Breast epithelium (tissue), 4 donors: ENCODE measurements at places on chromosomes 3 and 15. TPM values are rescaled to one million over a fixed set of nuclear protein-coding genes. Genes with fewer than 3 reads are reported as not detected.
A peak's percentile ranks its signal among the peaks of the same experiment; 100 is the strongest.

Gene DZIP1L
- total RNA-seq = 25.3 TPM

Gene SOX14
- total RNA-seq = not detected

Gene PRR20G
- not detected for total RNA-seq

Gene RPP25
- total RNA-seq = 13.1 TPM

Gene CSTA
- 9.1 TPM for total RNA-seq

Gene PAQR5
- 2.0 TPM for total RNA-seq

- DNase-seq = peak; percentile 78
Observed at GRCh38 chr3:42032693-42033349, 58.3 kb upstream of the TRAK1 start.

DNA sequence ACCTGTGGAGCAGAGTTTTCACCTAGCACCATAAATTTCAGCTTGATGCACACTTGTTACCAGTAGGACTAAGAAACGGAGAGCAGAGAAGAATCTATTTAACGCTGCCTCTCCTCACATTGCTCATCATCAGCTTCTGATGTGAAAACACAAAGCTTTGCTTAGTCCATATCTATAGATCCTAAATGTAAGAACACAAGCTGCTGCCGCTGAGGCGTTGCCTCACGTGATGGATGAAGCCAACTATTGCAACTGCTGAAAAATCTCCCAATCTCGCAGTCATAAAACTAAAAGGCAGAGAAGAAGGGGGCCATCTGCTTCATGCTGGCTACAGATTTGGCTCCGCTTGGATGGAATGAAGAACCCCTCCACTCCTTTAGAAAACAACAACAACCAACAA lies 42.7 kb downstream of the CADPS start:
- no peak for DNase-seq

DNA sequence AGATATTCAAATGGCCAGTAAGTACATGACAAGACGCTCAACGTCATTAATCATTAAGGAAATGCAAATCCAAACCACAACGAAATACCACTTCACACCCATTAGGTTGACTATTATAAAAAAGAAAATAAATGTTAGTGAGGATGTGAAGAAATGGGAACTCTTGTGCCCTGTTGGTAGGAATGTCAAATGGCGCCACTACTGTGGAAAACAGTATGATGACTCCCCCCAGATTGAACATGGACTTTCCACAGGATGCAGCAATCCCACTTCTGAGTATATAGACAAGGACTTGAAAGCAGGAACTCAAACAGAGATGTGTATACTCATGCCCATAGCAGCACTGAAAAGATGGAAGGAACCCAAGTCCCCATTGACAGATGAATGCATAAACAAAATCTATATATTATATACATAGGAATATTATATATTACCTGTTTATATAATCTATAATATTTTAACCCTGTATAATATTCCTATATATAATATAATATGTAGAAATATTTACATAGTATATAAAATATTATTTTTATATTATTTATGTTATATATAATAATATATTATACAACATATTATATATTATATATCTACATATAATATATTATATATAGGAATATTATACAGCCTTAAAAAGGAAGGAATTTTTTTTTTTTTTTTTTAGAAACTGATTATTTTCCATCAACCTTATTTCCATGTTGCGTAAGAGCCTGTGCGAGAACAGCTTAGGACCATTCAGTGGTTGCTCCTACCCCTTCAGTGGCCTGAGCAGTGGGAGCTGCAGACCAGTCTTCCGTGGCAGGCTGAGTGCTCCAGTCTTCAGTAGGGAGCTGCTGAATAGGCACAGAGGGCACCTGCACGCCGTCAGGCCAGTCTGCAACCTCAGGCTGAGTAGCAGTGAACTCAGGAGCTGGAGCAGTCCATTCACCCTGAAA lies 17.6 kb upstream of the PIGZ start:
- DNase-seq = no peak

- DNase-seq = no peak
Observed at GRCh38 chr3:138845771-138846173, 11.0 kb upstream of the PIK3CB start.

- no peak for DNase-seq
Observed at GRCh38 chr3:132694991-132695390, 27.2 kb downstream of the NPHP3 start.

DNA sequence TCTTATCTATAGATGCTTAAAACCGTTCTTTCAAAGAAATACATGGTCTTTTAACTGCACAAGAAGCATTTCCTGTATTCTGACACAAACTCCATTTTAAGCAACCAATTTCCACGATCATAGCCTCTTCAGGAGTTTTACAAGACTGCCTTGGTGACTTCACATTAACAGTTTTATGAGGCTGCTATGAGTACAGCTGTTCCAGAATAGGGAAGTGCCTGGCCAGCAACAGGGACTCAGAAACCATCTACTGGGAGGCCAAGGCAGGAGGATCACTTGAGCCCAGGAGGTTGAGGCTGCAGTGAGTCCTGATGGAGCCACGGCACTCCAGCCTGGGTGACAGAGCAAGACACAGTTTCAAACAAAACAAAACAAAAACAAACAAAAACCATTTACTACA lies 78.4 kb downstream of the B3GNT5 start:
- DNase-seq = no peak

DNA sequence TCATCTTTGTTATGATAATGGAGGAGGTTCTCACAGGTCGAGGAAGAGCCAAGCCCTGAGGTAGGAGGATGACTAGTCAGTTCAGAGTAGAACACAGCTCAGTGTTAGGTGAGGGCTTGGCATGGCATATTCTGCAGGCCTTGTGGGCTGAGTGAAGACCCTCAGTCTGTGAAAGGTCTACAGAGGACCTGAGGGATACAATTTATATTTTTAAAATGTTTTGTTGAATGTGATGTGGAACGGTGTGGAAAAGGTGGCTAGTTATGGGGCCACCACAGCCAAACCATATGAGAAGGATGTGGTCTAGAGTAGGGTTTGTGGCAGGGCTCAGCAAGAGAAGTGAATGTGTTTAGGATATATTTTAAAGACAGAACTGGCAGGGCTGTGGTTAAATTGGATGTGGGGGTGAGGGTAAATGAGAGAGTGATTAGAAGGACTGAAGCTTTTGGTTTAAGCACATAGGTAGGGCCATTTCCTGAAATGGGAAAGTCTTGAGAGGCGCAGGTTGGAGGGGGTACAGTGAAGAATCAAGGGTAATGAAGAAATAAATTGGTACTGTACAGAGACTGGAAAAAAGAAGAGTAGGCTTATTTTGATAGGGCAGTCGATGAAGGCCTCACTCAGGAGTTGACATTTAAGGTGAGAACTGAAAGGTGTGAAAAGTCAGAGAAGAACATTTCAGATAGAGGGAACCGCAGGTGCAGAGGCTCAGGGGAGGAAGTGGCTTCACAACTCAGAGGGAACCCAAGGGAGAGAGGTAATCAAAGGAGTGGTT lies 60.5 kb downstream of the SPTSSB start:
- DNase-seq = no peak

GRCh38 chr3:55267206-55267930 lies 219.7 kb downstream of the WNT5A start:
- no peak for DNase-seq

DNA sequence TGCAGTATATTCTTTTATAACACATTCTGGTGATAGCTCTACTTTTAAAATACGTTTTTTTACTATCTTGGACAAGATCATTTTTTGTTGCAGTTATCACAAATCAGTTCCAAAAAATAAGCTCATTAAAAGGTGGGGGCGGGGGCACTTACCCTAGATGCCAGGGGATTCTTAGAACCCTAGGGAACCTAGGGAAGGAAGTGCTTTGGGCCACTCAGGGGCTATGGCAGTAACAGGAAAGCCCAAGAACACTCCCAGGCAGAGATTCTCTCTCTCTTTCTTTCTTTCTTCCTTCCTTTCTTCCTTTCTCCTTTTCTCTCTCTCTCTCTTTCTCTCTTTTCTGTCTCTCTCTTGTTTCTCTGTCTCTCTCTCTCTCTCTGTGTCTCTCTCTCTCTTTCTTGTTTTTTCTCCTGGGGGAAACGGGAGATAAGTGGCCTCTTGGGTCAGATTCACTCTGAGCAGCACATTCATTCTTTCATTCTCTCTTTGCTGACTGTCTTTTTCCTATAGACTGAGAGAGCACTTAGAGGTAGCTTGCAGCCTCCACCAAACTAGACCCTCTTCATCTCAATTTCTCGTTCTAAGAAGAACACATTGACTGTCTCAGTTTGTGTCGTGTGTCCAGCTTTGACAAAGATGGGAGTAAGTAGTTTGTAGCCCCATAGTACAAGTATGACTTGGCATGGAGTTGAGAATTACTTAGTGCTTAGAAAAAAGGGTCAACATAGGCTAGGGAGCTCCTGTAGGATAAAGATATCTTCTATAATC lies 16.6 kb downstream of the SCAANT1 start:
- DNase-seq = no peak

GRCh38 chr15:66025015-66025452 lies 155.7 kb downstream of the RAB11A start:
- no peak for DNase-seq

DNA sequence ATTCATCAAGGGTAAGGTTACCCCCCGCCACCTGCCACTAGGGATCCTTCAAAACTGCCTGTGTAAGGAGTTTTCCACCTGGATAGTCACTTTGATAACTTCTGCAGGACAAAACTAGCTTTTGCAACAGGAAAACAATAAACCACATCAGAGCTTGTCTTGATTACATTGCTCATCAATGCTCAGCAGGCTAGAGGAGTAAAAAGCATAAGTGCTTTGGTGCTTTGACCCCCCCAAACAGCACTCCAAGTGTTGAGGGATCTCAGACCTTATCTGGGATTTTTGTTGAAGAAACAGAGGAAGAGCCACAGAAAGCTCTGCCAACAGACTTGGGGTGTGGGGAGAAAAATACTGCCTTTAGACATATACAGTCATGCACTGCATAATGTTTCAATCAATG lies 10.8 kb upstream of the PHLDB2 start:
- no peak for DNase-seq

DNA sequence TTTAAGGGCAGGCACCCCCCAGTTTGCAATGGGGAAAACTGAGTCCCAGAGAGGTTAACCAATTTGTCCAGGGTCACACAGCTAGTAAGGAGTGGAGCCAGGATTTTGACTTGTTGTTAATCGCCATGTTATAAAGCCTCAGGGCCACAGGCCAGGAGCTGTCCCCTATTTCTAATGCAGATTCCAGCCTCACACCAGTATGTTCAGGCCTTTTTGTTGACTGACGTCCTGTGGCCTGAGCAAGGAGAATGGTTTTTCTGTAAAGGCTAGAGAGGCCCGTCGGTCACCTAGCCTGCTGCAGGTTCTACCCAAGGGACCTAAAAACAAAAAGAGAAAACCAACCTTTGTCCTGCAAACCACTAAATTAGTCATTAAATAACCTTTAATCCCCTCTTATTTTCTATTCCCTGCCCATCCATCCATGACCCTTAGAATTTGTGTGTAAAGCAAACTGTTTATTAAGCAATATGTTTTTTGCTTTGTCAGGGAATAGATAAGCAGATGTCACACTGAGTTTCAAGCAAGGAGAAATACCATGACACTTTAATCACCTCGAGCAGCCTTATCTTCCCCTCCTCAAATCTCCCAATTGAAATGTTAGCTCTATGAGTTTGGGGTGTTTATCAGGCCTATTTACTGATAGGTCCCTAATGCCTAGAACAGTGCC lies 14.1 kb downstream of the ACOX2 start:
- no peak for DNase-seq

DNA sequence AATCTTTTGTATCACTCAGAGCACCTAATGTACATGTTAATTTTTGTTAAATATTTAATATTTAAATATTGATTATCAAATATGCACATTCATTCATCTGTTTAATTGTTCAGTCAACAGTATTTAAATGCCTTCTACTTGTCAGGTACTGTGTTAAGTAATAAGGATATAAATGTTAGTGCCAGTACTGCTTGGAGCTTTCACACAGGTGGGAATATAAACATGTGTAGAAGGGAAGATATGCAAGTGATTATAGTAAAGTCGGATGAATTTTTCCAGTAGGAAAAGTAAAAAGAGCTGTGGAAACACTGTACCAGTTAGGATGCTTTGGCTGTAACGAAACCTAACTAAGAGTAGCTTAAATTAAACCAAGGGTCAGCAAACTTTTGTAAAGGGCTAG lies 95.4 kb downstream of the RSRC1 start:
- no peak for DNase-seq

DNA sequence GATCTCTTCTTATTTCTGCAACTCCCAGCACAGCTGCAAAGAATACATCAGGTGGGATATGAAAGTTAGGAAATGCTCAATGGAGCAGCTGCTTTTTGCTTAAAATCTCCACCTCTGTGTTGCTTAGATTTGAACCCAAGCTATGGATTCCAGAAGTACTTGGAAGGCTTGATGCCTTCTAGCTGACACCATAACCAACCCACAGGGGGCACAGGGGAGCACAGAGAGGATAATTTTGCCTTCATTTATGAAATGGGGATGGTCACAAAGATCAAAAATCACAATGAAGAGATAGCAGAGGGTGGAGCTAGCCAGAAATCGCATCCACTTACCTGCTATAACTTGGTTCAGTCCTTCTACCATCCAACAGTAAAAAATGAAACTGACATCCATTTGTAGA lies 75.7 kb downstream of the DUT start:
- no peak for DNase-seq

GRCh38 chr3:122810734-122811133 lies 15.9 kb downstream of the SLC49A4 start:
- no peak for DNase-seq

- no peak for DNase-seq
Observed at GRCh38 chr3:44659015-44659414, 10.5 kb downstream of the ZNF35 start.

GRCh38 chr15:63447017-63447676 lies 57.2 kb upstream of the USP3 start:
- DNase-seq = no peak

DNA sequence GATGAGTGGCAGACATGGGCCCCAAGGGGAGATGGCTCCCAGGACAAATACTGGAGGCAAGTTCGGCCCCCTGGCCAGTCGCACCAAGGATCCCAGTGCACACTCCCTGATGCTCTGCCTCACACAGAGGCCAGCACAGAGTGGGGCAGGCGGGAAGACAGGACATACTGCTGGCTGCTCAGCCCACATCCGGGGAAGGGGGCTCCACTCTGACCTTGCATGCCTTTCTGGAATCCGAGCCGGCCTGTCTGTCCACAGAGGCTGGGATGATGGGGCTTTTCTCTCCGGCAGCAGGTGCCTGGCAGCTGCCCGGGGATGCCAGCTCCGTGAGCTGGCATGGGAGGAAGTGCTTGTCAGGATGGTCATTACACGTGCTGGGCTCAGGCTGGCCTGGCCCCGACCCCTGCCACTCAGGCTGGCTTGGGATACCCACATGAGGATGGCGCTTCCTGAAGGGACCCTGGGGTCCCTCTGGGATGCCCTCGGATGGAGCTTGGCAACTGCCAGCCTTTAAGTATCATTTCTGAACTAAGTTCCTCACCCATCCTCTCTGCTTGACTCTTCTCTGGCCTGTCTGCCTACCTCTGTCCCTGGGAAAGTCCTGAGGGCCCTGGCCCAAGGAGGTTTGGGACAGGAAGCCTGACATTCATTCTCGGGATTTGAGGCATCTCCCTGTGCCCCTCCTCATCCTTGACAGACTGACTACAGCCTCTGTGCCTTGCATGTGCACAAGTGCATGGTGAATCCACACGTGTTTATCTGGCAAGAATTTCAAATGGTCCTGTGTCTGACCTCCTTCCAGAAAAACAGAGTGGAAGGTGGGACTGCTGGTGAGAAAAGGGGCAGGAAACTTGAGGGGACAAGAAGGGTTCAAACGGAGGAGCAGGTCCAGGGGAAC lies 46.5 kb downstream of the EXOG start:
- DNase-seq = no peak
